ENCODE measurements at places on chromosomes 16 and 17.

GRCh38 chr17:3885970-3886369, 6.9 kb downstream of the CAMKK1 start:
- DNase-seq: no peak

DNA sequence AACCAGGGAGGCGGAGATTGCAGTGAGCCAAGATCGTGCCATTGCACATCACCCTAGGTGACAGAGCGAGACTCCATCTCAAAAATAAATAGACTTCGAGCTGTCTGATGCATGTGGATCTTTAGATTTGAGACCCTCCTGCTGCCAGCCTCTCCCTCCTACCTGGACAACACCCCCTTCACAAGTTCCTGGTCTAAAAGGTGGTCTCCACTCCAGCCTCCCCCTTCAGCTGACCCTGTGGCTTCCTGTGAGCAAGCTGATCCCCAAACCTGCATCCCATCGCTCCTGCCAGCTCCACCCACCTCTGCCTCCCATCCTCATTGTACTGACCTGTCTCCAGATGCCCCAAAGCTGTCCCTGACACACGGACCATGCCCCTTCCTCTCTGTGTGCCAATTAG, 27.1 kb upstream of the FAAP100 start:
- no peak for DNase-seq

DNA sequence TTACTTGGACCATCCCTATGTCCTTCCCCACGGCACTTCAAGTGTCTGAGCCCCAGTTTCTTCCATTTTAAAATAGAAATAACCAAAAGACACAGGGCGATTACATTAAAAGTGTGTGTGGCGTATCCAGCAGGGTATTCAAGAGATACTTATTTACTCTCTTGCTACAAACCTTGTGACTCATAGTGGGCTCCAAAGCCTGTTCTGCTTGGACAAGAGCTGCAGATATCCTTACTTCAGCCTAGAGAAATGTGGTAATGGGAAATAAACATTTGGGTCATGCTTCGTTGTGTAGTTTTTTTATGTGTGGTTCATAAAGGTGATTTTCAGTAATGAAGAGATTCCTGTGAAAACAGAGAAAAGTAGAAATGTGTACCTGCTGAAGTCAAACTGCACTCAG, 288.9 kb upstream of the CDH11 start:
- no peak for DNase-seq

GRCh38 chr16:4677390-4677789, 16.0 kb upstream of the NUDT16L1 start:
- no peak for DNase-seq

- no peak for DNase-seq
Observed at GRCh38 chr17:27595208-27595607, 35.8 kb upstream of the LGALS9 start.
